ENCODE measurements at places on chromosomes 4 and X. TPM values are rescaled to one million over a fixed set of nuclear protein-coding genes. Genes with fewer than 3 reads are reported as not detected.

Gene BEX5
- 5.9 TPM for total RNA-seq

Gene WDFY3
- total RNA-seq: 2.7 TPM

GRCh38 chrX:149010853-149011224, 494.3 kb downstream of the IDS start:
- no peak for DNase-seq

- no peak for DNase-seq
Observed at GRCh38 chr4:117796677-117797076, 237.6 kb upstream of the NDST3 start.

DNA sequence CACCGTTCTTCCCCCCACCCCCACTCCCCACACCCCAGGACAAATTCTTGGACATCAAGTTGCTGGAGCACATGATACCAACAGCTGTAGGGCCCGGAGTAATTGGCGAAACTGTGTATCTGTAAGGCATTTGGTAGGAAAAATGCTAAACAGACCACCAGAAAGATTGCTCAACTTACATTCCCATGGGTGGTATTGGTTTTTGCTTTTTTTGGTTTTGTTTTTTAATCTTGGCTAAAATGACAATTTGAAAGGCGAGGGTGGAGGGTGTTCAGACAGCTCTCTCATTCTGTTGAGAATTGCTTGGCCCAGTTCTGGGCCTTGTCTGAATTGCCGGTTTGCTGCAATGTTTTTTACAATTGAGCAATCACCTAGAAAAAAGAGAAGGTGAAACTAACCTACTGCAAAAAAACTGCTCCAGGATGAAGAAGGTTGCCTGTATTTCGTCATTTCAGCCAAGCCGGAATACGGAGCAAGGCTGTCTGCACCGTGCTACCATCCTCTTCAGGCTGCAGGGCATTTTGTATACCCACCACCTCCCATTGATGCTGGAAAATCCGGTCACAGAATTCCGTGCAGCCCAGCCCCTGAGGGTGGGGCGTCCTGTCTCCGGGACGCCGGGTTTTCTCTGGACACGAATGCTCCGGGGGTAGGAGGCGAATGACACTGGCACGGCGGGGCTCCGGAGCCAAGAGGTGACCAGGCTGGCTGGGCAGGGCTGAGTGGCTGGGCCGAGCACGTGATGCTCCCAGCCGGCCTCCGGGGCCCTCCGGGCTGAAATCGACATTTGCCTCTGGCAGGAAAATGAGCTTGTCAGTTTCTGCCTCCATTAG, at the start of gene CLCN4:
TSS of gene CLCN4 (plus strand) at position 777 of the 833 bp plus-strand sequence. CDS start 28,058 bp downstream, outside the sequence.
- no peak for DNase-seq

DNA sequence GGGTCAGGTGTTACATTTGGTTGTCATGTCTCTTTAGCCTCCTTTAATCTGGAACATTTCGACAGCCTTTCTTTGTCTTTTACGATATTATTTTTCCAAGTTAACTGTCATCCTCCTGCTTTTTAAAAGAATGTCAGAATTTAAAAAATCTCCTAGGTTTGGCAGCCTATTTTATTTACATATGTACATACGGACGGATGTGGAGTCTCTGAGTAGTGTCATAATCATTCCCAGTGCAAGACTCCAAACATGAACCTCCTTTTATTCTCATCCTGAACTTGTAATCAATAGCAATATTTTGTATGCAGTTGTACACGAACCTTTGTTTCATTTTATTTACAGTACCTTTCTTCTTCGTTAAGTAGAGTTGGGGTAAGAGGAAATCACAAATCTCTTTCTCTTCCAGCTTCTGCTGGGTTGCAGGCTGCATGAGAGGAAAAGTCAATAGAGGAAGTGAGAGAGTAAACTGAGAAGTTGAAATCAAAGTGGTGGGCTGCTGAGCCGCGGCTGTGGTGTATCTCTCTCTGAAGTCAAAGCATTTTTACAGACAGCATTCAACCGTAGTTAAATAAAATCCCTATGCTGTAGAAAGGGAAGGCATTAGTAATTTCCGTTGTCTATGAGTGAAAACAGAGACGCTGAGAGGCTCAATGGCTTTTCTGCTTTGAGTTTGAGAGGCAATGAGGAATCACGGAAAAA, 53.9 kb upstream of the RPS6KA3 start:
- DNase-seq: peak; percentile 21

DNA sequence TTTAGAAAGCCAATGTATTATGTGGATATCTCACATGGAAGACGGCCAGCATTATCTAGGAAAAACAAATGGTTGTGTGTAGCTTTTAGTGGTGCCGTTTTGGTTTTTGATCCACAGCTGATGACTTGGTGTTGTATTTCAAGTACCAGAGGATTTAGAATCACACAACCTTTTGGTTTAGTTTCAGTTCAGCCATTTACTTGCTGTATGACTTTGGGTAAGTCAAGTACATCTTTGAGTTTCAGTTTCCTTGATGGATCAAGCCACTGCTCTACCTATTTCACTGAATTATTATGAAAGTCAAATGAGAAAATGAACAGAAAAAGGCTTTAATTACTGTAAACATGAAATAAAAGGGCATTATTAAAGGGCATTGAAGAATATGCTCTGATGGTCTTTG, 205.6 kb downstream of the ZIC3 start:
- DNase-seq: no peak

DNA sequence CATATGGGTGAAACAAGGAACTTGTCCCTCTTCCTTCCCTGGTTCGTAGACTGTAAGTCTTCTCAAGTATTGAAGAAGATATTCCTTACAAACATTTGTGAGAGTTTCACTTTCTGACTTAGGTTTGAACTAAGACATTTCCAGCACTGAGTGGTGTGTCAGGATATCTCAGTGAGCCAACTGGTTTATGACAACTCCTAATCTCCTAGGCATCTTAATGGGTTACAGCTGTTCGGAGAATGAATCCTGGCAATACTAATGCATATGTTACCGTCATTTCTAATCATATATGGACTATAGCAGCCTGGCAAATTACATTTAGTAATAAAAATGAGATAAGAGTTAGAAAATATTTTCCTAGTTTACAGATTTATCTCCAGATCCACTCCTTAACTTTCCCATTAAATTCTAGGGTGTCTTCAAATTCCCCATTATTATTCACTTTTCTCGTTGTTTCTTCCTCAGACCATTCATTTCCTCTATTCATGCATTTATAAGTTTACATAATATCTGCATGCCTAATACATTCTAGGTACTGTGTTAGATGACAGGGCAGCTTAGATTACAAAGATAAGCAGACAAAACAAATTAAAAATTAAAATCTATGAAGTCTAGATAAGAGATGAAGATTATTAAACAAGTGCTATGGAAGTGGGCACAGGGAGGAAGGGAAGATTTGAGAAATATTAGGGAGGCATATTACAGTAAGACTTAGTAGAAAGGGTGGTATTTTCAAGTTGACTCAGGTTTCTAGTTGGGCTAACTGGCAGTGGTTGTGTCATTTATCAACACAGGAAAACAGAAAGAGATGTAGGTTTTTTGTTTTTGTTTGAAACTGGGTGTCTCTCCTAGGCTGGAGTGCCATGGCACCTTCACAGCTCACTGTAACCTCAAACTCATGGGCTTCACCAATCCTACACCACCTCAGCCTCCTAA, 173.9 kb downstream of the WDFY3 start:
- DNase-seq: no peak

DNA sequence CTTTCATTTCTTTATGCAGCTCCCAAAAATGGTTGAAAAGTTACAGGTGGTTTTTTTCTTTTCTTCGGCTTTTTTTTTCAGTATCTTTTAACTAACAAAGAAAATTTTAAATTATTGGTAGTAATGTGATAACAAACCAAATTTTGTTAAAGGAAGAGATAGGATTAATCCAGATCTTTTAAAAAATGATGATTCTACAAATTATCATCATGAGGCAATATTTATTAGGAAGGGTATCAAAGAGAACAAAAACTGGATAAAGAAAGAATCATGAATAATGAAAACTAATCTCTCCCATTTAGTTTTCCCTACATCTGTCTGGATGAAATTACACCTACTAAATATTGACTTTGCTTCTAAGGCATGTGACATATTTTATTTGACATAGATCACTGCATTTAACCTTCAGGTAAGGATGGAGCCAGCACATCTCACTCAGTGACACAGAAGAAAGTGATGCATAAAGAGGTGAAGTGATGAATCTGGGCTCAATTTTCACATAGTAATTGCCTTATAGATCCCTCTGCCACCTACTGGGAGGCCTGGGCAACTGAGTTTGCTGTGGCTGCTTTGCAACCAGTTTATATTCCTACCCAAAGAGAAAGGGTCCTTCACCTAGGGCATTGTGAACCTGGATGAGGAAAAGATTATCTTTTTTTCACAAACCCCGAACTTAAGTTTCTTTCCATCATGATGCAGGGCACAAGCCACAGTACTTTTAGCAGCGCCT, 155.6 kb downstream of the HNRNPD start:
- peak; percentile 22 for DNase-seq

DNA sequence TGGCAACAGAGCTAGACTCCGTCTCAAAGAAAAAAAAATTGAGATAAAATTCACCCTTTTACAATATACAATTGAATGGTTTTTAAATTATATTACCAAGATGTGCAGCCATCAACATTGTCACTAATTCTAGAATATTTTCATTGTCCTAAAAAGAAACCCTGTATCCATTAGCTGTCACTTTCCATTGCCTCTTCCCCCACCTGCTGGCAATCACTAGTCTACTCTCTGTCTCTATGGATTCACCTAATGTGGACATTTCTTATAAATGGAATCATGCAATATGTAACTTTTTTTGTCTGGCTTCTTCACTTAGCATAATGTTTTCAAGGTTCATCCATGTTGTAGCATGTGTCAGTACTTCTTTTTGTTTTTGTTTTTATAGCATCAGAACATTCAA, 20.8 kb downstream of the ABHD18 start:
- no peak for DNase-seq

DNA sequence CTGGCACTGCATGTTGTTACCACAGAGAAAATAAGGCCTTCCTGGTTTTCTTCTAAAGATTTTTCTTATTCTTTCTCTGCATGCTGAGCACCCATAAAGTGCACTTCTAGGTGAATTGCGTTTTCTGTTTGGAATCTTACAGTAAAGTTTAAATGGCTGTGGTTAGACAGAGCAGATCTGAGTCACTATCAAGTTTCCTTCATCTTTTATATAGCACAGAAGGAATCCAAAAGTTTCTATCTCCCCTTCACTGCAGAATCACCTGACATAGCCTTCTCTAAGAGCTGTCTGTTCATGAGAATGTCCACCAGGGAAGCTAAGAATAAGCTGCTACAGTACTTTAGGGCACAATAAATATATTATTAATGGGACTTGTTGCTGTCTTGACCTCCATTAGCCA, 455.5 kb upstream of the FAM241A start:
- DNase-seq: no peak

DNA sequence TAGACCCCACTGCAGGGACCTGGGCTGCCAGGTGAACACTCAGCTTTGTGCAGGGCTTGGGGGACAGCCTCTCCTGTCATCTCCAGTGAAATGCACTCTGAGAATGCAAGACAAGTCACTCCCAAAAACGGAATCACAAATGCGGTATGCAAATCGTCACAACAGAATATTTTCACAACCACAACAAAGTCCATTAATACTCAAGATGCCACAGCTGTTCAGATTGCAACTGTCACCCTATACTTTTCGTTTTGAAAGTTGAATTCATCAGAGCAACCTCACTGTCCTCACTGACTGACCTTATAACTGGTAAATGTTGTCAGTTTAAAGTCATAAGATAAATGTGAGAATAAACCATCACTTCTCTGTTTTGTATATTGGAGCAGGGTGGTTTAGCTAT, 16.6 kb downstream of the JAKMIP1 start:
- DNase-seq: no peak

DNA sequence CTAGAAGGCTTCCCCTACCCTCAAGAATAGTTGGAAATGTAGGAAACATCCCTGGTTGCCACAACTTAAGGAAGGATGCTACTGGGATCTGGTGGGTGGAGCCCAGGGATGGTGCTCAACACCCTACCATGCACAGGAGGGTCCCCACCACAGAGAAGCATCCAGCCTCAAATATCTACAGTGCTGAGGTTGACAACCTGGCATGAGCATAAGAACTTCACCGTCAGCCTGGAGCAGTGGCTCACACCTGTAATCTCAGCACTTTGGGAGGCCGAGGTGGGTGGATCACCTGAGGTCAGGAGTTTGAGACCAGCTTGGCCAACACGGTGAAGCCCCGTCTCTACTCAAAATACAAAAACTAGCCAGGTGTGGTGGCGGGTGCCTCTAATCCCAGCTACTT, 24.0 kb upstream of the ASMTL start:
- DNase-seq: no peak

DNA sequence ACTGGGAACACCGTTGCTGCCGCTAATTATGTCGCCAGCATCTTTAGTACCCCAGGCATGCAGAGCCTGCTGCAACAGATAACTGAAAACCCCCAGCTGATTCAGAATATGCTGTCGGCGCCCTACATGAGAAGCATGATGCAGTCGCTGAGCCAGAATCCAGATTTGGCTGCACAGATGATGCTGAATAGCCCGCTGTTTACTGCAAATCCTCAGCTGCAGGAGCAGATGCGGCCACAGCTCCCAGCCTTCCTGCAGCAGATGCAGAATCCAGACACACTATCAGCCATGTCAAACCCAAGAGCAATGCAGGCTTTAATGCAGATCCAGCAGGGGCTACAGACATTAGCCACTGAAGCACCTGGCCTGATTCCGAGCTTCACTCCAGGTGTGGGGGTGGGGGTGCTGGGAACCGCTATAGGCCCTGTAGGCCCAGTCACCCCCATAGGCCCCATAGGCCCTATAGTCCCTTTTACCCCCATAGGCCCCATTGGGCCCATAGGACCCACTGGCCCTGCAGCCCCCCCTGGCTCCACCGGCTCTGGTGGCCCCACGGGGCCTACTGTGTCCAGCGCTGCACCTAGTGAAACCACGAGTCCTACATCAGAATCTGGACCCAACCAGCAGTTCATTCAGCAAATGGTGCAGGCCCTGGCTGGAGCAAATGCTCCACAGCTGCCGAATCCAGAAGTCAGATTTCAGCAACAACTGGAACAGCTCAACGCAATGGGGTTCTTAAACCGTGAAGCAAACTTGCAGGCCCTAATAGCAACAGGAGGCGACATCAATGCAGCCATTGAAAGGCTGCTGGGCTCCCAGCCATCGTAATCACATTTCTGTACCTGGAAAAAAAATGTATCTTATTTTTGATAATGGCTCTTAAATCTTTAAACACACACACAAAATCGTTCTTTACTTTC, 1.8 kb downstream of the UBQLN2 start:
- DNase-seq: no peak

GRCh38 chr4:76584241-76585152, 149.5 kb downstream of the SHROOM3 start:
- no peak for DNase-seq

GRCh38 chr4:77185686-77186085, 28.7 kb downstream of the CCNG2 start:
- DNase-seq: no peak

GRCh38 chr4:20297261-20297660, 45.6 kb downstream of the SLIT2 start:
- no peak for DNase-seq

DNA sequence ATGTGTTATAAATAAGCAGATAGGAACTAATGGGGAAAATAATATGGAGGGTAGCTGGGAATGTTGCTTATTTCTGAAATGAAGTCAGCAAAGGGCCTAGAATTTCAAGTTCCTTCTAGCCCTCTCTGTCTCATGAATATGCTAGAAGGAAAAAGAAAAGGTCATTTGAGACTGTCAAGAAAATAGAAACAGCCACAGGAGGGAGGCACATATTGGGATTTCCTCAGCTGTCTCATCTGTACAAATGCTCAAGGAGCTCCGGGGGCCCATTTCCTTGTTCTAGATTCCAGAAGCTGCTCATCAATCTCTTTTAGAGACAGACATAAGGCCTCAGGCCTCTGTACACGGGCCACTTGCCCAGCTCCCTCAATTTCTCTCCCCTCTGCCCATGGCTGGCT, 127.6 kb upstream of the ETNPPL start:
- DNase-seq: no peak

All from CD4-positive, alpha-beta memory T cell (primary cell).